Endothelial cell of umbilical vein (primary cell): ENCODE measurements at places on chromosomes 12 and 14.
A peak's percentile ranks its signal among the peaks of the same experiment; 100 is the strongest.

DNA sequence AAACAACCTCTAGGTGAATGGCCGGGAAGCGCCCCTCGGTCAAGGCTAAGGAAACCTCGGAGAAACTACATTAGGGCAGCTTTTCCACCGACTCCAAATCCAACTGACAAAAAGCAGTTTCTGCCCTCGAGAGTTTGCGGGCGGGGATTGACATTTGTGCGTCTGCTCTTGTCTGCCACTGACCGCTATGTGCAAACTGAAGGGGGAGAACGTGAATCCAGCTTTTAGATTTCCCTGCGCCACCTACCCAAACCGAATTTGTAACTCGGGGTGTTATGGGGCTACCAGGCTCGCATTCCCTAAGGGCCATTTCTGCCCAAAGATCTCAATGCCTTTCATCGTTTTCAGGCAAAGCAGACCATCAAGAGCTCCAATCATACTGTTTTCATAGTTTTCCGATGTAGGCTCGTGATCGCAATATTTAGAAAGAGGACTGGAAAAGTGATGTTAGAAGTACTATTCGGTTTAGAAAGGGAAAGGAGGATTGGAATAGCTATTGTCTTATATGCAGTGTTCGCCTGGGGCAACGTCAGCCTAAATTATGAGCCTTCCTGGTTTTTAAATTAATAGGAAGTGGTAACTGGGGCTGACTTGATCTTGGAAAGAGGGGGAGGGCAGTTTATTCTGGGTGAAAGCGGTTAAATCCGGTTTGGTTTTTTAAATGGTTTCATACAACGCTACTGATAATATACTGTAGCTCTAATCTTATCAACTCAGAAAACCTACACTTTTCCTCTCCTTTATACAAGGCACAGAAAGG lies 45.4 kb downstream of the BCAT1 start:
- peak; percentile 76 for DNase-seq

GRCh38 chr12:68229956-68230355 lies 4.3 kb upstream of the IL26 start:
- DNase-seq = no peak

DNA sequence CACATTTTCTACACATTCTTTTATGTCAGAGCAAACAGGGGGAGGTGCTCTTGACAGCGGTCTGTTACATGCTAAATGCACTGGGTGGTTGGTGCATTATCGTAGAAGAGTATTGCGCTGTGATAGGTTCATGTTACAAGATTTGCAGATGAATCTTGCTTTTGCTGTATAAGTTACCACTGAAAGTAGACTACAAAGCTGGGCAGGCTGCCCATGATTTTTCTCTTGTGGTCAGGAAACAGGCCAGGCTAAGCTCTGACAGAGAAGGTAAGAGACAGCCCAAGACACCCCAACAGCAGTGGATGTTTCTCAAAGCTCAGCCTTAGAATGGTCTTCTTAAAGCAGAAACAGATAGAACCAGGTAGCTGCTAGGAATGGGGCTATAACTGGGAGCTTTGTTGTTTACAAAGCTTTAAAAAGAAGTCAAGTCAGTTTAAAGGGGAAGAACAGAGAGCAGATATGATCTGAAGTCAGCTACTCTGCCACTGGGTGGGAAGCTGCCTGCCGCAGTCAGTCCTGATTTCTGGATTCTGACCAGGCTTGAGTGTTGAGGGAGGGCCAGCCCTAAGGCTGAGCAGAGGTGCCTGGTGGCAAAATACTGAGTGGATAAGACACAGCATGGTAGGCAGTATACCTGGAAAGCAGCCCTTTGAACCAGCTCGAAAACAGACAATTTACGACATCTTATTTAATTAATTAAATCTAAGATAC lies 9.4 kb downstream of the KCNA1 start:
- no peak for DNase-seq

GRCh38 chr12:124716208-124717130 lies 147.2 kb downstream of the SCARB1 start:
- DNase-seq = no peak

GRCh38 chr14:30230719-30231118 lies 303.1 kb upstream of the PRKD1 start:
- no peak for DNase-seq

DNA sequence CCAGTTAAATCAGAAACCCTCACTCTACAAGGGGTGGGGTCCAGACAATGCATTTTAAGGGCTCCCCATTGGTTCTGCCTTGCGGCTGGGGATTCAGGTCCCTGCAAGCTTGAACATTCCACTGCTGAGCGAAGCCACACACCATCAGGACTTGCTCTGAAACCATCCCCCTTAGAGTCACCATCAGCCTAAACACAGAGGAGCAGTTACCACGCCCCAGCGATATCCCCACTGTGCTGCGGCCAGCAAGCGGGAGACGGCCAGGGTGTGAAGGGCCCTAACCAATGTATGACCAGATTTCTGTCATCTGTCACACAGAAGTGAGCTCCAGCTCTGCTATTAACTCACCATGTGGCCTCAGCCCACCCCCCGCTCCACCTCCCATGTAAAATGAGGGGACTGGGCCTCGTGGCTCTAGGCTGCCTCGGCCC lies 29.7 kb downstream of the CCDC88C start:
- no peak for DNase-seq

GRCh38 chr12:119676573-119676972 lies 8.6 kb downstream of the PRKAB1 start:
- DNase-seq = no peak

GRCh38 chr14:104593241-104593701 lies 11.3 kb downstream of the TMEM179 start:
- DNase-seq = no peak

GRCh38 chr14:44988694-44989093 lies 26.7 kb downstream of the TOGARAM1 start:
- no peak for DNase-seq

DNA sequence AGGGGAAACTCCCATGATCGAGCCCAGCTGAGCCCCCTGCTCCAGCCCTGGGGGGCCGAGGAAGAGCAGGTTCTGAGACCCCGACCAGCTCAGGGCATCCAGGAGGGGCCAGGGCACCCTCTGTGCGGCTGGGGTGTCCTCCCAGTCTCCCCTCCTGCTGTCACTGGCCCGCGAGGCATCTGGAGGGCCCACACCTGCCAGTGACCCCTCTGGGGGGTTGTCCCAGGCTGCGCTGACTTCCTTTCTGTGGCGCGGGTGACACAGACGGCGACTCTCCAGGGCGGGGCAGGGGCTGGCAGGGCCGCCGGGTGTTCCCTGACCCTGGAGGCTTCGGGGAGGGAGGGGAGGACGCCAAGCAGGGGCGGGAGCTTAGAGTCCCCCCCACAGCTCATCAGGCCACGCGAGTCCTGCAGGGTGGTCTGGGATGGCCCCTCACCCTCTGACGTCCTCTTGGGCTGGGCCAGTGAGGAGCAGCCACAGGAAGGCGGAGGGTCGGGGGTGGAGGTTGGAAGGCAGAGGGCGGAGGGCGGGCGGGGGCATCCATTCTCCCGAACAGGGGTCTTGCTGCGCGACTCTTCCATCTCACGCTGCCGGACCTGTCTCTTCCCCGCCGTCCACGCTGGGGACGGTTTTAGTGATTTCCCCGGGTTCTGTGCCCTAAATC lies 38.6 kb upstream of the FBRSL1 start:
- DNase-seq = no peak
